ENCODE measurements at places on chromosomes 7 and 10.

- DNase-seq: no peak
These were observed 170.8 kb upstream of the CDCA7L start for GRCh38 chr7:22116451-22117030.

DNA sequence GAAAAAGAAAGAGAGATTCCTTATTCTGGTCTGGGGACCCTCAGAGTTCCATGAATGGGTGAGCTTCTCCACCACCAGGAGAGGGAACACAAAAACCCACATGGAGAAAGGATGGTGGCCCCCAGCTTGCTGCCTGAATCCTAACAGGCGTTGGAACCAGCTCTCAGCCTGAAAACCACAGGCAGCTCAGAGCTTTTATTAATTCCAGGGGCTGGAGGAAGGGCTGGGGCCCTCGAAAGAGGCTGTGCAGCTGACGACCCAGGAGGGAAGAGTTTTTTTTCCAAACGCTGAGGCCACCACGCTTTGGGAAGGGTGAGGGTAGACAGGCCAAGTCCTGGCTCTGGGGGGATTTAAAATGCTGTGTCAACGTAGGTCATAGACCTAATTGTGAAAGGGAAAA is 10.8 kb upstream of the ELN start:
- DNase-seq: no peak

- no peak for DNase-seq
These were observed 695 bp downstream of the HSPA12A start for GRCh38 chr10:116741391-116742351.

DNA sequence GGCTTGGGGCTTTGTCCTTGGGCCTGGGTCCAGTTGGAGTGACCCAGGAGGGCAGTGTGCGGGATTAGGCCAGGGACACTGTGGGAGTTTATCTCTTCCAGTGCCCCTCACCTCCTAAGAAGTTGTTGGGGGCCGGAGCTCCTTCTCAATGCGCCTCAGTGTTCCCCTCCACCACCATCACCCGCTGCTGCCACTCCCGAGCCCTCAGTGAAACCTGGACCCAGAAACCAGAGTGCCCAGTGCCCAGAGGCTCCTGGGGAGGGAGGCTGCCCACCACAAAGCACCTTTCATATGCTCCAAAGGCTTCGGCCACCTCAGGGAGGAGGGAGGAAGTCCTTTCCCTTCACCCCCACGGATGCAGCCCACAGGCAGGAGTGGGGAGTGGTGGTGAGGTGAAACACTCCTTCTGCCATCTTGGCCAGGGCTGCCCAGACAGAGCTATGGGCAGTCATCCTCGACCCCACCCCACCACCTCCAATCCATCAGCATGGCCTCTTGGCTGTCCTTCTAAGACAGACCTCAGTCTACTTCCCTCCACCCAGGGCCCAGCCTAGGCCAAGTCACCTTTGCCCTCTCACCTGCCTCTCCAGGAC is 99.0 kb downstream of the SH3PXD2A start:
- DNase-seq: no peak

DNA sequence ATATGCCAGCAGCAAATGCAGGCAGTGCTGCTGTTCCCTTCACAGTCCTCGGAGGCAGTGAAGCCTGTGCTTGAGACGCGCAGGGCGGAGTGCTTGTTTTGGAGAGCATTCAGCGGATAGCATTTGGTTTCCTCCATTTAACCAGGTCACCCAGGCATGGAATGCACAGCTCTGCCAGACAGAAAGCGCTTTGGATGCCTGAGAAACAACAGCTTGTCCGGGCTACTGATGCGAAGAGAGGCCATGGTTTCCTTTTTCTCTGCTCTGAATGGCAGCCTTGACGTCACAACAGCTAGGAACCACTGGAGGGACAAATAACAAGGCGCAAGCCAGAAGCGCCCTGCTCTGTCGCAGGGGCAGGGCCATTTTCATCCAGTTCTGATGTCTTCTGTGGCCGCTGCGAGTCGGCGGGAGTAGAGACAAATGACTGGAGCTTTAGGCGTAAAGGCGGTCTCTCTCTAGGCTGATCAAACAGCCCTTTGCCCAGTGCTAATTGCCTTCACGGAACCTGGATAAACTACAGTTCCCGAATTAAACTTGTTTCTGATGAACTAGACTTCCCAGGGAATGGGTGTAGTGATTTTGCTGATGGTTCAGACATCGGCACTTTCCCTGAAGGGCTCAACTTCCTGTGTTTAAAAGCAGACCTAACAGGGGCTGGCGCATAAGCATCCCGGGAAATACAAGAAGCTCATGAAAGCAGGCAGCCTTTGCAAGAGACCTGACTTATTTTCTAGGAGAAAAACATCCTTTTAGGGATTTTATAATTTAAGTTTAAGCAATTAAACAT is 187.6 kb upstream of the KLF14 start:
- no peak for DNase-seq

- DNase-seq: no peak
These were observed 47.7 kb downstream of the KIAA1217 start for GRCh38 chr10:24256619-24257107.

- no peak for DNase-seq
These were observed 89.2 kb upstream of the PFKP start for GRCh38 chr10:2978111-2978510.

DNA sequence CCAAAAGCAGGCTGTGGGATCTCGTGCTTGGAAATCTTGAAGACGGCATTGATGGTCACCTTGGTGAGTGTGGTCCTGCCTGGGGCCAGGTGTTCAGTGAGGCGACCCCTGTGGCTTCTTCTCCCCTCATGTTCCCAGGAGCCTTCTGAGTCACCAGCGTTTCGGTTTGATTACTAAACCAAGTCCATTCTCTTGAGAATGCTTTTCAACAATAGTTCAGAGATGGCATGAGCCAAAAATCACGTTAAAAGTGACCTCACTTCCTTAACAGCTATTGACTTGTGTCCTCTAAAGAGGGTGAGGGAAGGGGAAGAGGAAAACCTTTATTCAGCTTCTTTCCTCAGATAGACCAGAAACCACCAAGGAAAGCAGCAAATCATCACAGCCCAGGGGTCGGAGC is 315.2 kb downstream of the GATA3 start:
- DNase-seq: no peak

GRCh38 chr7:98248156-98248555 is 3.9 kb downstream of the TECPR1 start:
- no peak for DNase-seq

DNA sequence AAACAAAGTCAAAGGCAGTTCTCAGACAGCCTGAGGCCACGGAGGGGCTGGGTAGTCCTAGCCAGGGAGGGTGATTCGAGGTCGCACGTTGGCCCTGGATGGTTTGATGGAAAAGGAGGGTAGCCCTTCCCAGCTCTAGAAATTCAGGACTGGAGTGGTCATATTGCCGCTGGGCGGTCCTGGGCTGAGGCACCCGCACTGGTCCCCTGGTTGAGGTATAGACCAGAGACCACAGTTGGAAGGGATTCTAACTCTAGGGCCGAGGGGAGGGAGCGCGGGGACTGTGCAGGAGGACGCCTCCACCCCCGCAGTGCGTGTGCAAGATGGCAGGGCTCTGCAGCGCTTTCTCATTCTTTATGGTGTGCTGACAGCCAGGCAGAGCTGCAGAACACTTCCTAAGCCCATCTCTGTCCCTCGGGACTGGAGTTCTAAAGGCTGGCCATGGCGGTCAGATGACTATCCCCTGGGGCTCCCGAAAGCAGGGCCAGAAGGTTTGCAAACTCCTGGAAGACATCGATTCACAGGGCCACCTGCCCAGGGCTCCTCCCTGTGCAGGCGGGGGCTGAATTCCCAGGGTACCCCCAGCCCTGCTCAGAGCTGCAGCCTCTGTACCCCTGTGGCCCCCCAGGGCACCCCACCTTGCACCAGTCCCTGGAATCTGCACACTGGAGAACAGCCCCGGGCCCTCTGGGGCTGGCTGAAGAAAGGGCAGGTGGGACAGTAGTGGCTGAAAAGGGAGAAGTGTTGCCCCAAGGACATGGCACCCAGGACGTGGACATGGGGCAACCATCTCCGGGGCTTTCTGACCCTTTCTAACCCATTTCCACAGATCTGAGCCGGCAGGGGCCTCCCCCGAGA is 51.0 kb upstream of the ELN start:
- no peak for DNase-seq

Data from Calu3 (cell line).